ENCODE measurements at places on chromosomes 4 and X. TPM values are rescaled to one million over a fixed set of nuclear protein-coding genes. Genes with fewer than 3 reads are reported as not detected.

- DNase-seq = no peak
Observed at GRCh38 chr4:123406872-123407271, 10.3 kb downstream of the SPRY1 start.

GRCh38 chr4:128856246-128856645 is 46.7 kb downstream of the JADE1 start:
- DNase-seq = no peak

- peak; percentile 72 for DNase-seq
Observed at GRCh38 chrX:68832101-68832416, 3.2 kb downstream of the EFNB1 start.

GRCh38 chr4:47791965-47792364 is 45.9 kb downstream of the CORIN start:
- no peak for DNase-seq

The RBM47 gene
- total RNA-seq = 4.6 TPM

DNA sequence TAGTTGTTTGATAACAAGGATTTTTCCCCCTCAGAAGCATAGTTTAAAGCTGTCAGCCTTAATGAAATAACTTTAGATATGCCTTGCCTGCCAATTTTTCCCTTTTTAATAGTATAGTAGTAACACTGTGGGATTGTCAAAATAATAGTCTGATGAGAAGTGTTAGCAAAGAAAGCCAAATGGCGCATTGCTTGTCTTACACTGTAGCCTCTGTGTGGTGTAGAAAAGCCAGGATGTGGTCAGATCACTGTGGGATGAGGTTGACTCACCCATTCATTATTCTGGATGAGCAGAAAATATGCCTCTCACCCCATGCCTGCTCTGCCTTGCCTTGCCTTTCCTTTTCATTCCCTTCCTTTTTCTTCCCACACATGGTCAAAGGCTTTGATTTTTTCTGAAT is 257.8 kb upstream of the NRK start:
- no peak for DNase-seq

GRCh38 chrX:2351999-2352995 is 148.5 kb downstream of the DHRSX start:
- DNase-seq = peak; percentile 53

DNA sequence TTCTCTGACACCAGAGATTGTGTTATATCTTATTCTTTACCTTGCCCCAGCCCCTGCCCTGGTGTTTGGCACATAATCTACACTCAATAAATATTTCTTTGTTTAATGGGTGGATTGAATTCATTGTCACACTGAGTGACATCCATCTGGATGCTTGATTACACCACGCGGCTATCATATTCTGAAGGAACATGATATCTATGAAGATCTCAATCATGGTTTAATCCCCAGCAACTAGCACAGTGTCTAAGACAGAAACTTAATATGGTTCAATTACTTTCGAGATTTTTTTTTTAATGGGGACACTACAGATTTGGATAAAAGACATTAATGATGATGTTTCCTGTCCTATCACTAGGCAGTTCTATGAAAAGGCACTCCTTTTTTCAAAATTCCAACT is 246.3 kb downstream of the PALLD start:
- no peak for DNase-seq

The ETDA gene
- total RNA-seq = not detected

DNA sequence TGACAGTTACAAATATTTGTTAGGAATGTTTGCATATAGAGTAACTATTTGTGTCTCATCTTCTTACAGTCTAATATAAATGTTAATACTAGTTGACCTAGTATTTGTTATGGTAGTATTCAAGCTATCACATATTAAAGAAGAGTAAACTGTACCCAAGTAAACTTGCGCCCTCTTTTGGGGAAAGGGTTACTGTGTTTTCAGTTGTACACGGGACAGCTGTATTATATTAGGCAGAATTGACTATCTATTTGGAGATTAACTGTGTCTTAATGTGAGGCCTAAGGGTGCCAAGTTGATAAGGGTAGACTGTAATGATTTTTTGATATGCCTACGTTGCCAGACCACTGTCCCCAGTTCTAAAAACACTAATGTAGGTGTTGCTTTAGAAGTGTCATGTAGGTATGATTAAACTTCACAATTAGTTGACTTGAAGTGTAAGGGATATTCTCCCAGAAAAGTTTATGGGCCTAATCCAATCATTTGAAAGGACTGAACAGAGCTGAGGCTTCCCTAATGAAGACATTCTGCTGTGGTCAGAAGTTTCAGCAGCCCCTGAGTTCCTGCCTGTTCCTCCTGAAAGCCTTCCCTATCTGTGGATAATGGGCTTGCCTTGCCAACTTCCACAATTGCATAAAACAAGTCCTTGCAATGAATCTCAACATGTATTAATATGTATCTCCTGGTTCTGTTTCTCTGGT is 172.8 kb upstream of the CXCL13 start:
- no peak for DNase-seq

The H2BW2 gene
- not detected for total RNA-seq

- no peak for DNase-seq
Observed at GRCh38 chr4:113844369-113844768, 82.8 kb upstream of the CAMK2D start.

The GIMD1 gene
- total RNA-seq = not detected

GRCh38 chr4:121712001-121712651 is 15.3 kb upstream of the ANXA5 start:
- no peak for DNase-seq

DNA sequence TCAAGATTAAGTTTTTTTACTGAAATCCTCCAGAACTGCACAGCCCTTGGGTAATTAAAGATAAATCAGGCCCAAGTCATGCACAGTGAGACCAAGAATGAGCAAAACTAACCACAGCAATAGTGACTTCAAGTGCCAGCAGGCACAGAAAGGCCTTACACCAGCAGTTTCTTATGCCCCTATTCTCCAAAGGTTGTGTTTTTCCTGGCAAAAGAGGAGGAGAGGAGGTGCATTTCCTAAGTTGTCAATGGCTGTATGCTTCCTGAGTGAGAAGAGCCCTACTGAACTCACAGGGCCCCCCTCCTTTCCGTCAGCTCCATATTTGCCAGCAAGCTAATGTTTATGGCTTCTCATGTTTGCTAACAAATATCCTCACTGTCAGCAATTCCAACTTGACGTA is 418.7 kb upstream of the INTU start:
- DNase-seq = no peak

The MMAA gene
- total RNA-seq = 6.1 TPM

The ERCC6L gene
- total RNA-seq = 2.4 TPM

GRCh38 chr4:107721436-107722100 is 1.5 kb upstream of the PAPSS1 start:
- DNase-seq = no peak

DNA sequence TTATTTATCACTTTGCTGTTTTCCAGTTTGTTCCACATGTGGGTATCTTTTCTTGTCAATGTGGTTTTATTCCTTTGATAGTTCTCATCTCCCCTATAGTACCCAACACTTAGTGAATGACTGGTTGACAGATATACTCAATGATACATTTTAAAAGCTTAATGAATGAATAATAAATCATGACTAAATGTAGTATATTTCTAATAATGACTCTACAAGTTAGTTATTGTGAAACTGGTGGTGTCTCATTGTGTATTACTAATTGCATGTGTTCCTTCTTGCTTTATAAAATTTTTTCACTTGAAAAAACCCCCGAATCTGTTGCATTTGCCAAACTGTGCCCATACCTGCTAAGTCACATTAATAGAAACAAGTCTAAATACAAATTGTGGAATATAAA is 95.4 kb downstream of the MBNL3 start:
- no peak for DNase-seq

DNA sequence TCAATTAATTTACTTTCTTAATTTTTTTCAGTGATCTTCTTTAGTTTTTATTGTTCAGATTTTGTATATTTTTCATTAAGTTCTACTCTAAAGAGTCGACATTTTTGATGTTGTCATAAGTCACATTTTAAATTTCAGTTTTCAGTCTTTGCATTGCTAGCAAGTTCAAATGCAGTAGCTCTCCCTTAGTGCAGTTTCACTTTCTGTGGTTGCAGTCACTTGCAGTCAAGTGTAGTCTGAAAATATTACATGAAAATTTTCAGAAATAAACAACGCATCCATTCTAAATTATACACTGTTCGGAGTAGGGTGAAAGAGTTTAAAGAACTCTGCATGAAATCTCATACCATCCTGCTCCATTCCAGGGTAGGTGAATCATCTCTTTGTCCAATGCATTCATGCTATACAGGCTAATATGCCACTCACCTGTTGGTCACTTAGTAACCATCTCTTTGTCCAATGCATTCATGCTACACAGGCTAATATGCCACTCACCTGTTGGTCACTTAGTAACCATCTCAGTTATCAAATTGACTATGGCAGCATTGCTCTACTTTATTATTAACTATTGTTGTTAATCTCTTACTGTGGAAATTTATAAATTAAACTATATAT is 356.9 kb downstream of the STPG2 start:
- no peak for DNase-seq

The POLR2B gene
- 192 TPM for total RNA-seq

DNA sequence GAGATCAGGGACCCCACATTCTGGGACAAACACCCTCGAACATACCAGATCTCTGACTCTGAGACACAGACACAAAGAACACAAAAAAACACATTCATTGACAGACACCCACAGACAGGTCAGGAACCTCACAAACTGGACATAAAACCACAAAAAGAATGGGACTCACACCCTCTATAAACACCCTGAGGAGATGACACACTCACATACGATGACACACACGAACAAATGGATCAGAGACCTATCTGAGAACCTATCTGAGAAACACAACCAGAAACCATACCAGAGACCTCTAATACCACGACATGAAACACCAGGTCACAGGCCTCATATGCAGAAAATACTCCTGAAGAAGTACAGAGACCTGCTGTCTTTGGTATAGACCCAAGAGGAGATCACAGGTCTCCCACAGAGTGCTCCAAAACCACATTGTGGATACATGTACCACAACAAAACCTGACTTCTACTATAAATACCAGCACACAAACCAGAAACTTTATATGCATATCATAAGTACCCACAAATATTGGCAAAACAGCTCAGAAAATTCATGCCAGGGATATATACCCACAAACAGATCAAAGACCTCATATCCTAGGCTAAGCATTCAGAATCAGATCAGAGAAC is 19.5 kb downstream of the SUV39H1 start:
- DNase-seq = no peak

The FGF2 gene
- 41.6 TPM for total RNA-seq

DNA sequence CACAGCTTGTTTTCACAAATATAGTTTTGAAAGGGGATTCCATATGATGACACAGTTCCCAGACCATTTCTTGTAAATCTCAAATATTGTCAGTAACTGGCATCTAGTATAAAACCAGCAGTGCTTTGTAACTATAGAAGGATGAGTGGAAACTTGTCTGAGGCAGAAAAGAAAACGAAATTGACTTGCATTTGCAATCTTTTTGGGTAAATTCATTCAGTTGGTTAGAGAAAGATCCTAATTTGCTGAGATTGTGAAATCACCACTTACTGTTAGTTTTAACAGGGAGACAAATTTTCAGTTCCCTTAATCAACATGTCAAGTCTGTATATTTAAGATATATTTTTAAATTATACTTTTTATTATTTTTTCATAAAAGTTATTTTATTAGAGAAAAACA is 71.5 kb upstream of the VEGFC start:
- no peak for DNase-seq

Measured in dermis blood vessel endothelial cell (primary cell).